ENCODE measurements at places on chromosomes 4 and X. TPM values are rescaled to one million over a fixed set of nuclear protein-coding genes. Genes with fewer than 3 reads are reported as not detected.

Gene STATH
- total RNA-seq, result not detected

Gene TCEAL8
- total RNA-seq, result 68.4 TPM

Gene ETNPPL
- not detected for total RNA-seq

Gene AFF2
- 8.9 TPM for total RNA-seq

Gene EPHA5
- total RNA-seq, result 1.3 TPM

Gene NR3C2
- 2.5 TPM for total RNA-seq

Gene MAGEA1
- not detected for total RNA-seq

Gene CCDC120
- 8.2 TPM for total RNA-seq

Gene FAAH2
- total RNA-seq, result 0.20 TPM

Gene HMX1
- not detected for total RNA-seq

Gene DDX53
- total RNA-seq, result not detected

Gene LIMCH1
- total RNA-seq, result 3.2 TPM

Gene ZNF630
- 1.3 TPM for total RNA-seq

Gene WNK3
- 6.2 TPM for total RNA-seq
